ENCODE measurements at places on chromosomes 12 and 14.
A peak's percentile ranks its signal among the peaks of the same experiment; 100 is the strongest.

- no peak for DNase-seq
Measured at GRCh38 chr12:45305907-45306306, 90.0 kb downstream of the ANO6 start.

DNA sequence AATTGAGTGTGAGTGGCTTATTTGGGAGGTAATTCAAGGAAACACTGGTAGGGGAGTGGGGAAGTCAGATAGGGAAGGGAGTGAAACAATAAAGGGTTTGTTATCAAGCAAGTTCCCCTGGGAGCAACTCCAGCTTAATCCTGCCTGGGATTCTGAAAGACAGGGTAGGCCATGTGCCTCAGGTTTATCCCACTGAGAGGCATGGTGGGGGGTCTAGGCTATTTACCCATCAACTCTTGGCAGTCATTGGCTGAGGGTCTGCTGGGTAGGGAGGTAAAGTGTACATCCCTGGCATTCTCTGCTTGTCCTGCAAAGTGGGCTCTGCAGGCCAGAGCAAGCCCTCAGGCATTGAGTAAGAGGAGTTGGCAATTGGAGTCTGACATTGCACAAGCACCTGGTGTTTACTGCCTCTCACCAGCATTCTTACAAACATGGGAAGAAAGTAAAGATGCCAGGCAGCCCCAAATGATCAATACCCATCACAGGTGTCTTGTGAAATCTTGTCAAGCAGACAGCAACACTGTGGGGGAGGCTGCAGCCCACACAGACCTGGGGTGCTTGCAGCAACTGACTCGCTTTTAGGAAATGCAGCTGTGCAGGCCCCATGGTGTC is 169.3 kb downstream of the KTN1 start:
- DNase-seq = no peak

DNA sequence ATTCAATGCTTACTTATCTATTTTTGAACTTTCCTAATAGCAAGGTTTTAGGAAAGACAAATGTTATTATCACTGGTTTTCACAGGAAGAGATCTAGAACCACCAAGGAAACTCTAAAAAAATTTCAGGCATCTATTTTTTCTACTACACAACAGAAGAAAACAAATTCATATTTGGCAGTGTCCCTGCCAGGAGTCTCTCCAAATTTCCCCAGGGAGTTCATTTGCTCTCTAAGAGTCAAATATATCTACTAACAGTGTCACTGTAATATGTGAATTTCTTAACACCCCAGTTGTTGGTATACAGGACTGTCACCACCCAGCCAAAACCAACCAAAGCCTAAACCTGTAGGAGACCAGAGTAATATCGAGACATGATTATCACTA is 83.4 kb downstream of the STXBP6 start:
- no peak for DNase-seq

GRCh38 chr12:98757455-98757854 is 112.4 kb downstream of the APAF1 start:
- no peak for DNase-seq

DNA sequence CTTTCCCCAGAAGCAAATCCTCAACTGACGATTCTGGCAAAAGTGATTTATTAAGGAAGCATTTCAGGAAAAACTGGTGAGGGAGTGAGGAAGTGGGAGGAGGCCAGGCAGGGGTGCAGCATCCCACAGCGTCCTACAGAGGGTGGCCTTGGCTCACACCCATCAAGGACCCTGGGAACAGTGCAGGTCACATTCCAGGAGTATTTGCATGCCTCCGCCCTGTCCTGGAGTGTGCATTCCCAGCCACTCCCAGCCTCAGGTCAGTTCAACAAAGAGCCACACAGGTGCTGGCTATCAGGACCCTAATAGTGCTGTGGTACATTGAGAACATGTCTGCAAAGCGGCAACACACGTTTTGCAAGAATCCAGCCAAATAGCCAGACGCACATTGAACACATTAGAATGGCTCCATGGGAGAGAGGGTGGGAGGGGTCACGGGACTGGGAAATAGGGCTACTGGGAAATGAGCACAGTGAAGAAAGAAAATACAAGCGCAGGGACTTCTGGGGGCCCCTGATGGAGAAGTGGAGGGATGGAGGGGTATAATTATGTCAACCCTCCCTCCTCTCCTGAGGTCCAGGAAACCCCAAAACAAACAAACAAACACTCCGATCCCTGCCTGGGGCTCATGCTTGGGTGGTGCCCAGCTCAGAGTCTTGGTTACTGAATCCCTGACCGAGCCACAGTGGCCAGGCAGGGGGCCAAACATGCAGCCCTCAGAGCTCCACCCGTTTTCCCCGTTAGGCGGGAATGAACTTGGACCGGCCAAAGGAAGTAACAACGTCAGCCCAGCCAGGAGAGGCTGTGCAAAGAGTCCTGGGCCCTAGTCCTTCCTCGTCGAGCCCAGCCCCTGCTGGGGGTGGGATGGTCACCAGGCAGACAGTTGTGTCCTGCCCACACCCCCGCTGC is 36.5 kb downstream of the CMKLR1 start:
- peak; percentile 82 for DNase-seq

GRCh38 chr12:24378548-24379407 is 429.3 kb upstream of the SOX5 start:
- DNase-seq = no peak

GRCh38 chr12:59594943-59595500 is 807 bp upstream of the SLC16A7 start:
- DNase-seq = no peak

- no peak for DNase-seq
Measured at GRCh38 chr12:22399464-22400180, 65.1 kb upstream of the ST8SIA1 start.

- DNase-seq = no peak
Measured at GRCh38 chr12:63021116-63021515, 86.2 kb upstream of the PPM1H start.

DNA sequence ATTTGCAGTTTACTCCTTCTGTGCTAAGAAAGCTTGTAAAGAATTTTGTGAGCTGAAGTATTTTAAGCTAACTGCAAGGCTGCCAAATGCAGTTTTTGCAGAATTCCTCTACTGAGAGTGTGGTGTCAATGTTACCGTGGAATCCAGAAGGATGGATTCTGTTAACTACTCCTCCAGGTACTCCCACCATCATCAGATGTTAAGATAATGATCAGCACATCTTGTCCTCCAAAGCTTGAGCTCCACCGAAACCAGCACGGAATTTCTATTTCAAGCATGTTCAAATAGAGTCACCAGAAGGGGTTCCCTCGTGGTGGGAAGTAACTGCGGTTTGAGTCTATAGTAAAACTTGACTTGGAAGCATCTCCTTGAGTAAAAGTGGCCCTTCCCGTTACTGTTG is 64.3 kb upstream of the CDKN3 start:
- DNase-seq = no peak

- DNase-seq = no peak
Measured at GRCh38 chr14:60301685-60302084, 52.7 kb downstream of the PPM1A start.

DNA sequence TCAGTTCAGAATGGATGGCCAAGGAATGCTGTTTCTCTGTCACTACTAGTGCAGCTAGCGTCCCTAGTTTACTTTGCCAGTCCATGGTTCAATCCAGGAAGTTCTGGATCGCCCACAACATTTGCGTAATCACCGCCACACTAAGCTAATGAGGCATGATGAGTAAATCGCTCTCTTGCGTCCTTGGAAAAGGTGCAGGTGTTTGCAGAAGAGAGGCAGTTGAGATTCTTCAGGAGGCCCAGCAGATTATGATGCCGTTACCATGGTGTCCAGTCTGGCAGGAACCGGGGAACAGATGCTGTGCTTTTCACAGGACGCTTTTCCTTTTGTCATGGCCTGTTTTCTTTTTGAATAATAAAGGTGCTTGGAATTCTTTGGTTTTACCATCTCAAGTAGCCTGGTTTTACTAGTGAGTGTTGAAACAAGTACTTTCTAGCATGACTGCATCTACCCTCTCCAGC is 9.0 kb downstream of the TPH2 start:
- DNase-seq = no peak

DNA sequence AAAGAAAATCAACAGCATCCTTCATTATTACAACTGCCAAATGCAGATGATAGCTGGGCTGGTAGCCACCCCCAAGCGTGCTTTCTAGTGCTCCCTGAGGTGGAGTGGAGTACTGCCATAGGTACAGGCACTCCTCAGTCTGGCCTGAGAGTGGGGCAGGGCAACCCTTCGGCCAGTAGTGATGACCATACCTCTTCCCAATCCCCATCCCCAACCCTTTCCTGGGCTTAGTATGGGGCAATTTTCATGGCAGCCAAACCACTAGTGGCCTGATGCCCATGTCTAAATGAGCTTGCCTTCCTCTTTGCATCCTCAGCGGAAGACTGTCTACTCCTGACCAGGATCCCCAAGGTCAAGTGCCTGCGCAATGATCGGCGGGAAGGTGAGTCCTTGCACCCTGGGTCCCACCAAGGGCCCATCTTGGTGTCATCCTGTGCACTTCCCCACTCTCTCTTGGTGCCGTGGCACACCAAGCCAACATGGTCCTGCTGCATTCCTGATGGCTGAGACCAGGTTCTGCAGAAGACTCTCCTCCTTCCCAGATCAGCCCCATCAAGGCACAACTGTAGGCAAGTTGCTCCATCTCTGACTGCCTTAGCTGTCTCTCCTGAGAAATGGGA is 65.8 kb downstream of the GALNT16 start:
- no peak for DNase-seq

DNA sequence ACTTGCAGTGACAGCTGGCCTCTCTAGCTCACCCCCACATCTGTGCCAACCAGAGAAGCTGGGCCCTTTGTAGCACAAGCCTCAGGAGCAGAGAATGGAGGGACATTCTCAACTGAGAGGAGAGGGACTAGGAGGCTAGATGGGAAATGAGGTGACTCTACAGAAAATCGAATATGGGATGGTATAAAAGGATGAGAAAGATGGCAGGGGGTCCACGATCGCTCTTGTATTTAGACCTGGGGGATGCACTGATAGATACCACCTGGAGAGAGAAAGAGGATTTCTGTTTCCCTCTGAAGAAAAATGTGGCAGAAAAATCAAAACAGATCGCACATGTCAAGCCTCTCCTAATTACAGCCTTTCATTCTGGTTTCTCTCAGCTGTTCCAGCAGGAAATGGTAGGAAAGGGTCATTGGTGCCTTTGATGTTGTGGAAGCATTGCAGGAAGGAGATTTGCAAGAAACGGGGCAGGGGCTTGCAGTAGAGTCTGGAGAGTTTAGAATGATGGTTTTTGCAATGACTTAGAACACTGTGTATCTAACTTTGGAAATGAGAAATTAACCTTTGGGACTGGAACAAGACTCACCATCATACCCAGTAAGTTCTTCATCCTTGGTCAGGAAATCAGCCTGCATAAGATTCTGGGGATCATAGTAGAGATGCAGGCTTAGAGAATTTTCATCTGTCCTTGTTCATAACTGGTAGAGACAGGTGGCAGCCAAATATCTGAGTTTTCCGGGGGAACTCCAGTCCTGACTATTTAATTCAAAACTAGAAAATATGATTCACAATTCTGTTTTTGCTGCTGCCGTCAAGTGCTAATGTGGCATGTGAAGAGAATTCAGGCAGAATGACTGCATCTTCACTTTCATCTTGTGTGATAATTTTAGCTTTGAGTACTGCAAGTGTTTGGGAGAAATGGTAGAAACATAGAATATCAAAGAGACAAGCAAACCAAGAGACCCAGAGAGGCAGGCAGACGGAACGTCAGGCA is 98.8 kb downstream of the DAD1 start:
- DNase-seq = no peak

GRCh38 chr14:20988717-20989470 is 886 bp upstream of the METTL17 start:
- DNase-seq = no peak

All from AG09319 (cell line).